ENCODE measurements at places on chromosomes 3 and 15.

GRCh38 chr15:98888820-98889479 lies 118.6 kb downstream of the PGPEP1L start:
- peak; percentile 51 for DNase-seq

GRCh38 chr3:16309558-16309957 lies 44.5 kb downstream of the OXNAD1 start:
- peak; percentile 30 for DNase-seq

DNA sequence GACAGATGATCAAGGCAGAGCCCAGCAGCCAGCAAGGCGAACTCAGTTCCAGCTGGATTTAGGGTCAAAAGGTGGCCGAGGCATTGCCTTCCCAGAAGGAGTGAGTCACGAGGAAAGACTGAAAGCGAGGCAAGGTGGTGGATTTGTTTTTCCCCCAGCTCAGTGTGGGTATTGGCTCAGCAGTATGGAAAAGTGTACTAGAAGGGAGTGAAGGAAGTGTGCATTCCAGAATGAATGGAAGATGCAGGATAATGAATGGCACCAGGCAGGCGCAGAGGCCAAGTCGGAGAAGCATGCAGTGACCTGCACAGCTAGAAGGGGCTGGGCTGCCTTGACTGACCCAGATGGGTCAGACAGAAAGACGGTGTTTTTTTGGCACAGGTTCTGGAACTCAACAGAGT lies 46.3 kb downstream of the FOXP1 start:
- peak; percentile 97 for DNase-seq

GRCh38 chr3:52509753-52510328 lies 14.7 kb downstream of the STAB1 start:
- DNase-seq = no peak

DNA sequence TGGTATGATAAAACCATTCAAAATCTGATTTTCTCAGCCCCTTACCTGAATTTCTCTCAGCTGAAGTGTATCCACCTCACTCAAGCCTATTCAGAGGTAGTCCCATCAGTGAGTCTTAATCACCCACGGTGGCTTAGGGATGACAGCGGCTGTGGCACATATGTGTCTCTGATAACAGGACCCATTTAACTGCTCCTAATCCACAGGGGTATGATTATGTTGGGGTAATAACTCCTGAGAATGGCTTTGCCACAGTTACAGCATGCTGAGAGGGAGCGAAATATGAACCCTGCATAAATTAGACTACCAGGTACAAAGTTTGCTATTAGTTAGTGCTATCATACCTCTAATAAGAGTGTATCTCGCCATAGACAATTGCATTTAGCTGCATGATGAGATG lies 10.6 kb downstream of the CLRN1 start:
- DNase-seq = no peak

DNA sequence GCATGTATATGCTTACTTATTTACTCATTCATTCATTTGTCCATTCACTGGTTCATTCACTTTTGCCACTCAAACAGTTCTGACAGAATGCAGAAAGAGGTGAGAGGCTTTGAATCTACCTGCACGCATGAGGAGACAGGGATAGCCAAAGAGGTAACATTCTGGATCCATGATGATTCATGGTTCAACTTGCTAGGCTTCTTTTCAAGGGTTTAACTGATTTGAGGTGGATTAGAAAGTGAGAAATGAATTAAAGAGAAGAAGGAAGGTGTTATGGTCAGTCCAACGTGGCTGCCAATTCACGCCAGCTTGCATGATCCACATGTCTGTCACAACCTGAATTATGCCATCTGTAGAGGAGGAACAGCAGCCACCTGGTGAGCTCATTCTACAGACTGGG lies 260.6 kb downstream of the ARRDC4 start:
- no peak for DNase-seq
